ENCODE measurements at places on chromosomes 1 and 21. TPM values are rescaled to one million over a fixed set of nuclear protein-coding genes. Genes with fewer than 3 reads are reported as not detected.
A peak's percentile ranks its signal among the peaks of the same experiment; 100 is the strongest.

DNA sequence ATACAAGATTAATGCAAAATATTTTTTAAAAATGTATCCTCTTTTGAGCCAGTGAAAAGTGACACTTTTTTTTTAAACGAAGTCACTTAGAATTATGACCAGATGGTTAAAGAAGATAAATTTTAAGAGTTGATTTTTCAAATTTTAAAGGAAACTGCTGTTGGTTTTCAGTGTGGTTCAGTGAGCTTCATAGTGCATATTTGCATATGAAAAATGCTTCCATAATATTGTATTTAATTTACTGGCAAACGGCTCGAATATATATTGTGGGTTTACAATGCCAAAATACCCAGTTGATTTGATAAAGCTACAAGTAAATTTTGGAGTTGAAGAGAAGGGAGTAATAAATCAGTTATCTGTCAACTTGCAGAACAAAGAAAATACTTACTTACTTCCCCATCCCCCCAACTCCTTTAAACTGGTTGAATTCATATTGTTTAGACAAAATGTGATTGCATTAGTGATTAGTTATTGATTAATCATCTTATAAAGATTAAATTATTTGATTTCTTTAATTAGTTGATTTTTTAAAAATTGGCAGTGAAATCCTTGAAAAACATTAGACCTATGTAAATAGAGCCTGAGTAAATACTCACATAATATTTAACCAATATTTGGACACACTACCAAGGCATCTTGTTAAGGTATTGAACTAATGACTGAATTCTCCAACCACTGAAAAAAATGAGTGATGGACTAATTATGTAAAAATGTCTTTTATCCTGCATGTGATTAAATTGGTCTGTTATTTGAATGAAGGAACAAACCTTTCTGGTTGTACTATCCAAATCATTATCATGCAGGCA, 122.8 kb upstream of the APP start:
- DNase-seq = no peak

The DEPDC1 gene
- polyA plus RNA-seq = 9.8 TPM

DNA sequence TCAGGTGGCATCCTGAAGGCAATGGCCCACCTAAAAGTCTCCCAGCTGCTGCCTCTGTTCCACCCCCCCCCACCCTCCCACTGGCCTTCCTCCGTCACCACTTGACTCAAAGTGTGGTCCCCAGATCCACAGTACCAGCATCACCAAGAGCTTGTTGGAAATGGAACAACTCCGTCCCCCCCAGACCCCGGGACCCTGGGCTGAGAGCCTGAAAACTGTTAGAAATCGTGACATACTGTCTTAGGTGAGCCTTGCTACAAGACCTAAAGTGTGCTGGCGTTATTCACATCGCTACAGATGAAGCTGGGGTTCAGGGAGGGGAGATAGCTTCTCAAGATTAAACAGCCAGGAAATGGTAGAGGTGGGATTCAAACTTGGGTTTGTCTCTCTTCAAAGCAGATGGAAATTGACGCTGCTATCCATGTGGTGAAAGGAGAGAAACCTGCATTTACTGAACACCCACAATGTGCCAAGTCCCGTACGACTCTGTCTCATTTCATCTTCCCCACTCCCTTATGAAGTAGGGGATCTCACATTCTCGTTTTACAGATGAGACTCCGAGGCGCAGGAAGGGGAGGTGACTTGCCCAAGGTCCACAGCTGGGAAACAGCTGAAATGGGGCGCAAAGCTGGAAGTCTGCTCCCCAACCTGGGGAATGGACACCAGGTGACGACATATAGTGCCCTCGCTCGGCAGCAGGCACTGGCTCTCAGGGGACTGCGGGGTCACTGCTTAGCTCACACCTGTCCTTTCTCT, 52.8 kb upstream of the IFFO2 start:
- DNase-seq = no peak

GRCh38 chr1:67576474-67576873, 108.5 kb upstream of the GADD45A start:
- no peak for DNase-seq

The TNFRSF1B gene
- polyA plus RNA-seq = 5.9 TPM

- DNase-seq = no peak
Observed at GRCh38 chr1:188295157-188295556, 1466.4 kb downstream of the PLA2G4A start.

- DNase-seq = peak; percentile 1
Observed at GRCh38 chr1:209150114-209150513, 433.4 kb upstream of the CAMK1G start.

The KCND3 gene
- 0.06 TPM for polyA plus RNA-seq

The SUSD4 gene
- 0.29 TPM for polyA plus RNA-seq

- DNase-seq = no peak
Observed at GRCh38 chr1:178039891-178040290, 54.0 kb upstream of the RASAL2 start.

DNA sequence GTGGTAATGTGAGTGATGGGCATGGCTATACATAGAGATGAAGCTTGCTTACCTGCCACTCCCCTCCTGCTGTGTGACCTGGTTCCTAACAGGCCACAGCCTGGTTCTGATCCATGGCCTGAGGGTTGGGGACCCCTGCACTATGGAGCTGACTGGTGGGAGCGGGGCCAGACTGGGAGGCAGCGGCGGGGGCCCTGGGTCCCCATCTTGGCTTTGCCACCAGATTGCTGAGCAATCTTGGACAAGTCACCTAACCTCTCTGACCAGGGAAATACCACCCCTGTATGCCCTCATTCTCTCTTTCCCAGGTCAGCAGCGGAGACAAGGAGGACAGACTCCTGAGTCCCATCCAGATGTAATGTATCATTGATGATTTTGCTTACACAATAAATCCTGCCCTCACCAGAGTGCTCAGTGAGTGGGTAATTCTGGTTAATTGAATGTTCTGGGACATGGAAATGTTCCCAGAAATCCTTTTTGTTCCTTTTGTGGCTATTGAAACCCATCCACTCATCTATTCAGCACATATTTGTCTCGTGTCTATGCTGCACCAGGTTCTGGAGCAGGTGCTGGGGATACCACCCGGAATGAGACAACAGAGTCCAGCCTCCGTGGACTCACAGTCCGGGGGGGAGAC, 4.1 kb upstream of the ARHGEF10L start:
- DNase-seq = no peak

The LRRC71 gene
- polyA plus RNA-seq = not detected

GRCh38 chr1:53480678-53481077, 21.5 kb downstream of the DMRTB1 start:
- DNase-seq = no peak

The OR10J1 gene
- polyA plus RNA-seq = not detected

DNA sequence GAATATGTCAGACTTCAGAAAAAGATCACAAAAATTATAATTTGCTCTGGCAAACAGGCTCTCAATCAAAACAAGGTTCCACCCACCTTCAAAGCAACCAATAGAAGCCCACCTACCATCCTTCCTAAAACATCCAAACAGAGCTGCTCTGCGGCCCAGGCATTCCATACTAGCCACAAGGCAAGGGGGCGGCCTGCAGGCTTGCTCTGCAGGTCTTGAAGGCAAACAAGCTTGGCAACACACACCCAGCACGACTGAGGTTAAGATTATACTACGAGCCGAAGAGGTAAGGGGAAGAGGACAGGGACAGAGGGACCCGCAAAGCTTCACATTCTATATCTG, 207.3 kb downstream of the SLC45A1 start:
- DNase-seq = peak; percentile 32

DNA sequence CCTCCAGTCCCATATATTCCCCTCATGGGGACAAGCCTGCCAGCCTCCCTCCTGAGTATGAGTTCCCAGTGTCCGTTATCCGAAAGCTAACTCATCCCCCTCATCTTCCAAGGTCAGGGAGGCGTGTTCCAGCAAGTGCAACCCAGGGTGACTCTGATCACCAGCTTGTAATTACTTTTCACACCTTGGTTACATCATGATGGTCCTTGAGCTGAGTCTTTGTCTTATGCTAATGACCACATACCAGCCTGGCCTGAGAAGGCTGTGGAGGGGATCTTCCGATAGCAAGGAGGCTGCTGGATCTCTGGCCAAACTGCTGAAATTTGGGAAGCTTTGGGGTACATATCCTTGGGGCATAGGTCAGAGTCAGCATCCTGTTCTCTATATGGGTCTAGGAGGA, 99.6 kb downstream of the DDX20 start:
- DNase-seq = no peak

DNA sequence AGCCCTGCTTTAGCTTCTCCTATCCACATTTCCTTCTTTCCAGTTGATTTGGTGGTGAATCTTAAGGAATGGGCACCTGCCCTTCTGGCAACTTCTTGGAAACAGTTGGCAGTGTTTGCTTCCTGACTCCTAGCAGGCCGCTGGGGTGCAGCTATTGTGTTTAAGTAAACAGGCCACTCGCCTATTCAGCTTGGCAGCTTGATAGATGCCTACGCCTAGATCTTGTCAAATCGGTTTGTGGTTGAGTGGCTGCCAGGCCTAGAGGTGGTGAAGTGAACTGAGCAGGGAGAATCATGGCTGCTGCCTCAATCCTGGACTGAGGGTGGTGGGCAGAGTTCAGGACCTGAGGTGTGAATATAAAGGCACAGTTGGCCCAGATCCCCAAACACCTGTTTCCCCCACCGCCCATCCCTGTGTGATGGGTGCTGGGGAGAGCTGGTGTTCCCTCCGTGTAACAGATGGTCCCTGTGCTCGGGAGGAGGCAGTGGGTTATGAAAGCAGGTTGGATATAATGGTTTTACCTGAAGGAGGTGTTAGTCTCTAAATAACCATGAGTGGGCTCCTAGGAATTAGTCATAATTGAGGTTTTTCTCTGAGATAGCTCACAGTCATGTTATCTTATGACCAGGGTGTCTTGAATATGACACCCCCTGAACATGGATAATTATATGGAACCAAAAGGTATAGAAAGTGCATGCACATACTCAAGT, 940 bp upstream of the PLA2G2C start:
- no peak for DNase-seq

GRCh38 chr1:192550922-192551534, 24.5 kb upstream of the RGS1 start:
- DNase-seq = no peak

DNA sequence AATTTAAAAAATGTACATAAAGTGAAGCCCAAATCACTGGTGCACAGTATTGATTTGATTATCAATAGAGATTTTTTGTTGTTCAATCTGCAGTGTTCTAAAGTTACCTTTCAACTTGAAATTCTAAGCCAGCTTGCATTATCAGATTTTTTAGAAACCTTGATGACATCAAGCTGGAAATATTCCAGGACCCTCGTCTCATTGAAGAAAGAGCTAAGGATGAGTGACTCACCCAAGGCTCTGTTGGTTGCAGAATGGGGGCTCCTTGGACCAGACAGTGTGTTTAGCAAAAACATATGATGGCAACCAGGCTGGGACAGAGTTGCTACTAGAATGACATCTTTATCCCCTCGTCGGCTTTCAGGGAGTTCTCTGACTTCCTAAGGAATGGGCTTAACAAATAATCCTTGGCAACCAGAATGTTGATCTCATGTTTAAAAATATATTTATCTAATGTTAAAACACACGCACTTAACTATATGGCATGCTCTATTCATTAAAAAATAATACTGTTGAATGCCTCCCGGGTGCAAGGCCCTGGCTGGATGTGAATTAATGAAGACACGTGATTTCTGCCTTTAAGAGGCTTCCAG, 79.7 kb downstream of the RUNX3 start:
- no peak for DNase-seq

DNA sequence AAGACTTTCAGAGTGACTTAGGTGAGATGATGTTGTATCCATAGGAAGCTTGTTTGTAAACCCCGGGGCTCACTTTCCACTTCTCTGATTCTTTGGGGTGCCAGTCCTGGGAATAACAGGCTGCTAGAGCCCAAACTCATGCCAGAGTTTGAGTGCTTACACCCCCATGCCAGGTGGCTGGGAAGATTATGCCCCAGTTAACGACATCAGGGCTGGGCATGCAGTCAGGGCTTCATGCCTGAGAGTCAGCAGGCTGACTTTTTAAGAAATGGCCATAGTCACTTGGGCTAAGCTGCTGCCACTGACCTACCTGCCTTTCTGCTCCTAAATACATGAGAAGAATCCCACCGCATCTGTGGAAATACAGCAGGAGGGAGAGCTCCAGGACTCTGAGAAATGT, 425.6 kb upstream of the VAMP3 start:
- DNase-seq = no peak

GRCh38 chr1:223486366-223486765, 93.2 kb downstream of the CCDC185 start:
- no peak for DNase-seq
